ENCODE measurements at places on chromosomes 5 and 9.

DNA sequence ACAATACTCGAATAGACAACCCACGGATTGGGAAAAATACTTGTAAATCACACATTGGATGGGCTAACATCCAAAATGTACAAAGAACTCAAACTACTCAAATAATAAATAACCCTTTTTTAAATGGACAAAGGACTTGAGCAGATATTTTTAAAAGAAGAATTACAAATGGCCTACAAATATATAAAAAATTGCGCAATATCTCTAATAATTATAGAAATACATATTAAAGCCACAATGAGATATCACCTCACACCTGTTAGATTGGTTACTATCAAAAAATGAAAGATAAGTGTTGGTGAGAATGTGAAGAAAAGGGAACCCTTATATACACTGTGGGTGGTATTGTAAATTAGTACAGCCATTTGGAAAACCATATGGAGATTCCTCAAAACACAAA lies 40.8 kb upstream of the ADAMTS19 start:
- DNase-seq = no peak

DNA sequence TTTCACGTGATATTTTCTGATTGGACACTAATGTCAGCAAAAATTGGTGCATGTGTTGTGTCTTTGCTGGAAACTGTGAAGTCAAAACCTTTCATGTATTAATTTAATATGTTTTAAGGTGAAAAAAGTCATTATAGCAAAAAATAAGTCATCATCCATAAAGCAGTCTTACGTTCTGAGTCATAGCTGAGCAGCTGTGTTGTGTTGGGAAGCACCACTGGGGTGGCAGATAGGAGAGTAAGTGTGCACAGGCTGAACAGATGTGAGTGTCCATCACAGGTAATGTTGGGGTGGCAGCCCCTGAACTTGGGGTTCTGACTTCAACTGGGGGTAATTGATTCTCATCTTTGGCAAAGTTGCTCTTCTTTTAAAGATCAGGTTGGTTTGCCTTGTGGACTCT lies 156.8 kb downstream of the NXNL2 start:
- no peak for DNase-seq

DNA sequence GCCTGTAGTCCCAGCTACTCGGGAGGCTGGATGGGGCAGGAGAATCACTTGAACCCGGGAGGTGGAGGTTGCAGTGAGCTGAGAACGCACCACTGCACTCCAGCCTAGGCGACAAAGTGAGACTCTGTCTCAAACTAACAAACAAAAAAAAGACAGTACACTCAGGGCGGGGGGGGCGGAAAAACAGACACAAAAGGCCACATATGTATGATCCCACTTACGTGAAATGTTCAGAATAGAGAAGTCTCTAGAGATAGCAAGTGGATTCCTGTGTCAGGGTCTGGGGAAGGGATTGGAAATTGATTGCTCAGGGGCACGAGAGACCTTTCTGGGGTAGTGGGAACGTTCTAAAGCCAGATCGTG lies 9.0 kb upstream of the LCN1 start:
- no peak for DNase-seq

DNA sequence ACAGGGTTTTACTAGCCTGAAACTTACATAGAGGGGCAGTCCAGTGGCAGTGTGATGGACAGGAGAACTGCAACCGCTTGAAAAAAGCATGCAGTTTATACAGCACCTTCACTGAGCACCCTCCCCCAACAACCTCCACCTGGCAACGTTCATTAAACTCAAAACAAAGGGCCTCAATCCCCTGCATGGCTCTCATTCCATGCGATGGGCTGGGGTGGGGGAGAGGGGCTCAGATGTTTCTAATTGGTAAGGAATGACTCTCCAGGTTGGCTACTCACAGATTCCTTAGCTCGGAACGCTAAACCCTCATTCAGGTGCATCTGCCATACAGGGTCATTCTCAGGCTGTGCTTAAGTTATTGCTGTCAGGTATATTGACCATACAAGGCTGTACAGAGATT lies 80.9 kb upstream of the ITGA1 start:
- no peak for DNase-seq

DNA sequence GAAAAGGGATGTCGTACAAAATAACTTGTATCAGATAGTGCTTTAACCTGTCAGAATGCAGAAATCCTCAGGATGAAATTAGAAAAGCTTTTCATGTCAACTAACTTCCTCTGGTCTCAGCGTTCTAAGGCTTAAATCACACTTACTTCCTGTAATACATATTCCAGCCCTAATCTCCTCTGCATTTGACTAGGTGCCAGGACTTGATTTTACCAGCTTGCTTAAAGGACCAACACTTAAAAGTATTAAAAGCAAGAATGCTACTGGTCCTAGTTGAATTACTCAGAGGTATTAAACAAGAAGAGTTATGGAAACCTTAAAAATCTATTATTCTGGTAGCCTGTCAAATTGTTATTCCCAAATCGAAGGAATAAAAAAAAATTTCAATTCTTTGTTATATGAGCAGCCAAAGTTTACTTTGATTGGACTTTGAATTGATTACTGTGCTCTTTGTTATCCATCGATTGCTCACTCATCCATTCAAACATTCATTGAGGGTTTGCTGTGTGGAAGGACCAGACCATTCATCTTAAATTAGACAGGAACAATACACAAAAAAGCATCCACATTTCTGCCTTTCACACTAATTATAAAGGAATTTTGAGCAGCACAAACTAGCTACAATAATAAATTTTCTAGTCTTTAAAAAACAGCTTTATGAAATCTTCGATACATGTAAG lies 108.7 kb downstream of the MUSK start:
- no peak for DNase-seq

DNA sequence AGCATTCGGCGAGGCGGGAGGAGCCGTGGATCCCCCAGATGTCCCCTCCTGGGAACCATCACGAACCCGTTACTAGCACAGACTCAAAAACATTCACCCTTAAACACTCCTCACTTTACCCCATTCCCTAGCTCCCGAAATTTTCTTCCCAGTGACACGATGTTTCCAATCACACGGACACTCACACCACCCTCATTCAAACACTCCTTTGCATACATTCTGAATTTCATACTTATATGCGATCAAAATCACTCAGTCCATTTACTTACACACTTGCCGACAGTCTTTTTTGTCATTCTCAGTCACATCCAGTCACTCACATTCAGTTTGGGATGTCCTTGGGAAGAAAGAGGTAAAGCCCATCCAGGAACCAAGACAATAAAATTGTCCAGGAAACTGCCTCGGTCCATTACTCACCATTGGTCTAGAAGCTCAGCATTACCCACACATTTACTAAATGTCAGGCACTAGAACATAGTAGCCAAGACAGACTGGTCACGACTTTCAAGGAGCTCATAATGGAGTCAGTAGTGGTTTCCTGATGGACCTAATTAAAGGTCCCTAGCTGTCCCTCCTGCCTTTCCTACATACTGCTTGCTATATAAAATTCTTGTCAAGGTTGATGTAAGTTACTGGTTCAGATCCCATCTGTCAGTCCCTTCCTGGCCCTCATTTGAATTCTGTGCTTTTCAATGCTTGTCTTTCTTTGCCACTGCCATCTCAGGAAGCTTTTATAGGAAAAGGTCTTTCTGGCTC lies 574 bp downstream of the SLC35A4 start:
- no peak for DNase-seq

DNA sequence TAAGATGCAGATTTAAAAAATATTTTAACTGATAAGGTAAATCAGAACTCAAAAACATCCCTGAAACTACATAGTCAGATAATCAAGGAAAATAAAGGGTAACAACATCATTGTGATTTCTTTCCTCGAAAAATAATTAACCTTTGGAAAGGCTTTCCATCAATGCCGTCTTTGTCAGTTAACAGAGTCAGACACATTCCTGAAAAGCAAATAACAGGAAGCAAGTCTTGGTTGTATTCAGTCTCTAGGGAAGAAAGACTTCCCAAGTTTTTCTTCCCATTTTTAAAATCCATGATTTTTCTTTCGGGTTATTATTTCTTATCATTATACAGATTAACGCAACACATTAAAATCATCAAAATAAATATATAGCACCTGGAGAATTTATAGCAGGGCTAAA lies 256.4 kb upstream of the CDH6 start:
- no peak for DNase-seq

DNA sequence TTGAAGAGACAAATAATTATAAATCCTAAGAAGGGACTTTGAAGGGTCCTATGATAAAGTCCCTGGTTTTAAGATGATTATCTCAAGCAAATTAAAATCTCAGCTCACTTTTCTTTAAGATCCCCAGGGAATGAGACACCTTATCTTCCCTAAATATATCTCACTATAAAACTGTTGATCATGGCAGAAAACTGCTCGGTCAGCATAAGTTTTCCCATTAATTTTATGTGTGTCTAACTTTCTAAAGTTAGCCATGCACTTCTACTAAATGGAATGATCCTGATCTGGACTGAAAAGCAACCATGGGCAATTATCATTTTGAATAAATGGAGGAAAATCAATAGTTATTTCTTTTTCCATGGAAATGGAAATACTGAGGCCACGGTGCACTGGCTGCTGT lies 314.5 kb downstream of the TRPM3 start:
- DNase-seq = no peak

DNA sequence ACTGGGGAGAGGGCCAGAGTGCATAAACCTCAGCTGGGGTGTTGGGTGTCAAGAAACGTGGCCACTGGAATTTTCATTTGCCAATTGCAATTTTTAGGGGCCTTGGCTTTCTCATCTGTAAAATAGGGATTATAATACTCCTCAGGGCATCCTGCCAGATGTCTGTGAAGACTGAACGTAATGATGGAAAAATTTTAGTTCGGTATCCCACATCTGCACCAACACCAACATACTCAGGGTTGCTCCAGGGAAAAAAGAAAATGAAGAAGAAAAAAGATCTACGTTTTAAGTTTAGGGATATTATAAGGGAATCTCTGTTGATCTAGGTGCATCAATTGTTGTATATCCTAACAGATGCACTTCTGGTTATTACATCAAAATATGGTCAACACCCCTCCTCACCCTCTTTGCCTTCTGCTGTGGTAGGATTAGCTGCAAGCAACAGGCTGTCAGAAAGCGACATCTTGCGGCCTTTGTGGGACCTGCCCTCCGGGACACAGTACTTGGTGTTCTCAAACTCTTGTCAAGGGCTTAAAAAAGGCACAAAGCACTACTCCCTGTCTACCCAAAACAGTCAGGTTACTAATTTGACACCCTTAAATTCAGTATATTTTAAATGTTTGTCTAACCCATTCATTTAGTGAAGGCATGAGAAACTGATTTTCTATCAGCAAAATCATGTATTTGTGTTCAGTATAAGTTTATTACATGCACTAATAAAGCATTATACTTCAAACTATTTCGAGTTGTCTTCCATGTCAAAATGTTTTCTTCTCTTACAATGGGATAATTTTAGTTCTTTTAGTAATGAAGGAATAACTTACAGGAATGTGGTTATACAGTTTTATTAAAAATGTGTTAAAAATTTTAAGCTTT lies 8.3 kb upstream of the TBC1D2 start:
- DNase-seq = peak; percentile 76

GRCh38 chr5:177458912-177459350 lies 12.3 kb downstream of the PRR7 start:
- DNase-seq = no peak

GRCh38 chr9:132694144-132694543 lies 23.9 kb downstream of the GTF3C4 start:
- DNase-seq = no peak

DNA sequence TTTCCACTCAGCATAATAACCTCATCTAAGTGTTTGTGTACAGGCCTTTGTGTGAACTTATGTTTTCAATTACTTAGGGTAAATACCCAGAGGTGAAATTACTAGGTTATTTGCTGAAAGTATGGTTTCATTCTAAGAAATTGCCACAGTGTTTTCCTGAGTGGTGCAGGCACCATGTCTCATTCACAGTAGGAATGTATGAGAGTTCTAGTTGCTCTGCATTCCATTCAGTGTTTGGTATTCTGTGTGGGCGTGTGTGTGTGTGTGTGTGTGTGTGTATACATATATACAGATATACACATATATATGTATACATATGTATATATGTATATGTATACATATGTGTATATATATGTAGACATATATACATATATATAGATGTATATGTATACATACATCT lies 8.8 kb upstream of the SVEP1 start:
- DNase-seq = no peak

DNA sequence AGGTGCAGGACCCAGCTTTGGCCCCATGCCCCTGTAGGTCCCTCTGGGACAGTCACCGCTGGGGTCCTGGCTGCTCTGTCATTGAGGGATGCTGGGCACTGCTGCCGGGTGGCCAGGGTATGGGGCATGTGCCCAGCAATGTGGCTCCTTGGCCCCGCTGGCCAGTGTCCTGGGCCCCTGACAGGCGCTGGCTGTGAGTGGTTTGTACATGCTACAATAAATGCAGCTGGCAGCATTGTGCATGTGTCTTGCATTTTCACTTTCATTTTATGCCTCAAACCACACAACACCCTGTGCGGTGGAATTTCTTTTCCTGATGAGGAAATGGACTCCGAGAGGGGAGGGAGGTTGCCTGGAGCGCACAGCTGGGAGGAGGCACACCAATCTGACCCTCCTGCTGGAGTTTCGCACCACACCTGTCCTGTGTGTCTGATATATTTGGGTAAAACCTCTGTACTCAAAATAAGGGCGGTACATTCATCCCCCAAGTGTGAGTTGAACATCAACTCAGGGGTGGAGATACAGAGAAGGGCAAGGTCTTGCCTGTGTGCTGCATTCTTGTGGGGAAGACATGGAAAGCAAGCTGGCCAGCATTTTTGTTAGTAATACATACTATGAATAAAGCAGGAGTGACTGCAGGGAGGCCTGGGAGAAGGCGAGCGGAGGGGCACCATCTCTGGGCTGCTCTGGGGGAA lies 11.7 kb downstream of the TSPAN17 start:
- no peak for DNase-seq

DNA sequence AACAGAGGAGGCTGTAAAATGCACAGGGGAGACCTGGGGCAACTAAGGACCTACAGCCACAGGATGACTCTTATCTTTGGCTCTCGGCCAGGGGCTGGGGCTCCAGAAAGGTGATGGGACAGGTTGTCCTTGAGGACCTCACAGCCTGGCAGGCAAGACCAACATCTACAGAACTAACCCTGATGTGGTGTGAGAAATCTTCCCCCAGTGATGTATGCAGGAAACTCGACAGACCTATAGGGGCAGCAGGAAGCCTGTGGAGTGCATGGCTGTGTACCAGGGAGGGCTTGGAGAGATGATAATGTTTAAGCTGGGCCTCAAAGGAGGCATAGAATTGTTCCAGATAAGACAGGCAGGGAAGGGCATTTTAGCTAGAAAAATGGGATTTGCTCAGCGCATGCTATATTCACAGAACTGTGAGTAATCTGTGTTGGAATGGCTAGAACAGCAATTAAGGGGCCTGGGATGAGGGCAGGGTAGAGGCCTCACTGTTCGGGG lies 68.5 kb upstream of the SLC25A51 start:
- no peak for DNase-seq

GRCh38 chr5:111722140-111722539 lies 34.9 kb downstream of the NREP start:
- DNase-seq = no peak

- no peak for DNase-seq
Observed at GRCh38 chr9:89678396-89679015, 73.7 kb downstream of the GADD45G start.

DNA sequence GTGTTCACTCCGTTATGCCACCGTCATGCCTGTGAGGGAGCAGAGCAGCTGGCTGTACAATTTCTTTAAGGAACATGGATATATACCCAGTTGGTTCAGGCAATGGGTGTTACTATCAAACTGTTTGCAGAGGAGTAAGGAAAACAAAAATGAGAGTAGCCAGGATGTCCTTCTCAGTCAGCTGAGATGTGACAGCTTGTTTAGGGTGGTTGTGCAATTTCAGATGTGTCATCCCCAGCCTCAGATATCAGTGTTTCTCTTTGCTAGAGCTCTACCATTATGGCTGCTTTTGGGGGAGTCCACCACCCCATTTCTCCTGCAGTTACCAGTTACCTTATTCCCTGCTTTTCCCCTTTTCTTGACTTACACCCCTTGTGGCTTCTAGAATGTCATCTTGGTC lies 135.2 kb upstream of the SLC24A2 start:
- no peak for DNase-seq

Data from HEK293T (cell line).